ENCODE measurements at places on chromosomes 13 and 19.

GRCh38 chr13:93284064-93284463, 57.5 kb downstream of the GPC6 start:
- no peak for DNase-seq

DNA sequence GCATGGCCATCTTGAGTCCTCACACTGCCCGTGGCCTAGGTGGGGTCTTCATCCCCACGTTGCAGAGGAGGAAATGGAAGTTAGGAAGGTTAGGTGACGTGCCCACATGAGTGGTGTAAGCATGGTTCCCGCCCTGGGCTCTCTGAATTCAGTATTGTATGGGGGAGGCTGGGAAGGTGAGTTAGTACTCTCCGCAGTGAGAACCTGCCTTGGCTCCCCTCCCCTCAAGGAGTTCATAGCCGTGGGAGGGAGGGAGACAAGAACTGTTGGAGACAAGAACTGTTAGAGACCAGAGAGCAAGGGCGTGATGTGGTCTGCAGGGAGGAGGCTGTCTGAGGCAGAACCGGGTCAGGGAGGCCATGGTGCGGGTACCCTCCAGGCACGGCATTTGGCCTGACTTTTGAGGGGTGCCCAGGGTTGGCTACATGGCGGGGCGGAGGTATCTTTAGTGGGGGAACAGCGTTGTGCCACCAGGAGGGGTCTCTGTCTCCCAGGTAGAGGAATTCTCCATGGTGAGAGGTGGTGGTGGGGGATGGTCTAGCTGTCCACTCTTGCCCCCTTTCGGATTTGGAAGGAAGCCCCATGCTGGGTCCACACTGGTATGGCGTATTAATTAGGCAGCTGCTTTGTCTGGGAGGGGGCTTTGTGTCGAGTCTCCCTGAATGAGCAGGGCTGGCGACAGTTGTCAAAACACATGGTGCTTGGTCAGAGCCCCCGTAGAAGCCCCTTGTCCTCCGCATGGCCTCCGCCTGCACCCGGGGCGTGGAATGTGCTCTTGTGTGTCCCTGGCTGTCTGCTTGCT, 45.8 kb downstream of the CAPN12 start:
- DNase-seq: no peak

DNA sequence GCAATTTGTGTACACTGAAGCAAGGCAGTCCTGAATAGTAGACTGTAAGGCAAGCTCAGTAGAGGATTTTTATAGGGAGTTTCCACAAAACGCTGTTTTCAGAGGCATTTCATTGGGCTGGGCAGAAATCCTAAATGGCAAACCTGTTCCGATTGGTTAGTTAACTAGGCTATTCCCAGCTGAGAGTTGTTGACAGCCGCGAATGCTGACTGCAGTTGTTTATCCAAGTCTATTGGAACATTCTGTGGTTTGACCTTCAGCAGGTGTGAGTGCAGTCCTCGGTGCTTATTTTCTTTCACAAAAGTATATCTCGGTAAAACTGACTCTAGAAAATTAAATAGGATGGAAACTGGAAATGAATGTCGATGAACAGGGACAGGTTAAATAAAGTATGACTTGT, 45.4 kb downstream of the TPT1 start:
- no peak for DNase-seq

GRCh38 chr19:6587093-6587820, 3.7 kb downstream of the CD70 start:
- DNase-seq: no peak
